ENCODE measurements at places on chromosomes 5 and 9.

- no peak for DNase-seq
Observed at GRCh38 chr9:35729700-35730485, 2.1 kb downstream of the TLN1 start.

GRCh38 chr5:19531374-19531952, 456.5 kb downstream of the CDH18 start:
- no peak for DNase-seq

DNA sequence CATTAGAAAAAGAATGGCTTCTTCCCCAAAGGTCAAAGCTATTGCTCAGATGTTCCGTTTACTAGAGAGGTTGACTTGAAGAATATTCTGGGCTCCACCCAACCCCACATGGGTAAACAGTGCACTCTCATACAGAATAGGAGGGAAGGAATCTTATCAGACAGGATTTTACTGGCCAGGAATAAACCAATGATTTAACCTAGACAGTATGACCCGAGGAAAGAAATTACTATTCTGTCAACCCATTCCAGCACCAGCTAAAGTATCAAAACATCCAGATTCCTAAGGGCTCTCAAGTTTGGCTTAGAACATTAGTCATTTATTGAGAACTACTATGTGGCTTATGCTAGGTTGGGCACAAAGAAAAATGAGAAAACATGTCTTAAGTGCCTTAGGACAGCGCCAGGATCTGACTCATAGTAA, 493.6 kb upstream of the KLF4 start:
- DNase-seq: no peak

DNA sequence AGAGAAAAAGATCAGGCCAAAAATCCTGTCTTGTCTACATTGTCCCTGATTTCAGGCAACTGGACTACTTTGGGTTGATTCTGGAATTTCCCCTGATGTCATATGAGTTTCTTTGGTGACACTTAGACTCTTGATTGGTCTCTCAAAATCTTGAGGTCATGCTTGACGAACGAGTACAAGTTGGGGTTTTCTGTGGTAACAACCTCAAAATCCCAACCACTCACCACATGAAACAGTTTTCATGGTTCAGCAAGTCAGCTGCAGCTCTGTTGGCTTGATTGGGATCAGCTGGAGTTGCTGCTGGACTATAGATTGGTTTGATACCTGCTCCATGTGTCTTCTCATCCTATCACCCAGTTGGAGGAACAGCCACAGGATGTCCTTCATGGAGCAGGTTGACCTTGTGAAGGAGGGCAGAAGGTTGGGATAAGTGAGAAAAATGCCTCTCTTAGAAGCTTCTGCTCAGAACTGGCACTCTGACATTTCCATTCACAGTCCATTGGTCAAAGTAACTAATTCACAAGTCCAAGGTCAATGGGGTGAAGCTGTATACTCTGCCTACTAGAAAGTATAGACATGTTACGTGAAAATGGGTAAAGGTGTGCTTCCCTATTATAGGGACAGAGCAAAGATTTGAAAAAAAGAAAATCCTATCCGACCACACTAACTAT, 284.5 kb downstream of the SH3GL2 start:
- DNase-seq: no peak

- DNase-seq: no peak
Observed at GRCh38 chr5:14025569-14026286, 81.2 kb upstream of the DNAH5 start.

GRCh38 chr9:71604197-71605063, 163.9 kb downstream of the CEMIP2 start:
- peak; percentile 36 for DNase-seq

- no peak for DNase-seq
Observed at GRCh38 chr5:137315534-137316345, 183.4 kb downstream of the SPOCK1 start.

GRCh38 chr5:125575891-125576505, 829.6 kb upstream of the ZNF608 start:
- DNase-seq: no peak

- no peak for DNase-seq
Observed at GRCh38 chr5:83837265-83837907, 116.7 kb upstream of the HAPLN1 start.

DNA sequence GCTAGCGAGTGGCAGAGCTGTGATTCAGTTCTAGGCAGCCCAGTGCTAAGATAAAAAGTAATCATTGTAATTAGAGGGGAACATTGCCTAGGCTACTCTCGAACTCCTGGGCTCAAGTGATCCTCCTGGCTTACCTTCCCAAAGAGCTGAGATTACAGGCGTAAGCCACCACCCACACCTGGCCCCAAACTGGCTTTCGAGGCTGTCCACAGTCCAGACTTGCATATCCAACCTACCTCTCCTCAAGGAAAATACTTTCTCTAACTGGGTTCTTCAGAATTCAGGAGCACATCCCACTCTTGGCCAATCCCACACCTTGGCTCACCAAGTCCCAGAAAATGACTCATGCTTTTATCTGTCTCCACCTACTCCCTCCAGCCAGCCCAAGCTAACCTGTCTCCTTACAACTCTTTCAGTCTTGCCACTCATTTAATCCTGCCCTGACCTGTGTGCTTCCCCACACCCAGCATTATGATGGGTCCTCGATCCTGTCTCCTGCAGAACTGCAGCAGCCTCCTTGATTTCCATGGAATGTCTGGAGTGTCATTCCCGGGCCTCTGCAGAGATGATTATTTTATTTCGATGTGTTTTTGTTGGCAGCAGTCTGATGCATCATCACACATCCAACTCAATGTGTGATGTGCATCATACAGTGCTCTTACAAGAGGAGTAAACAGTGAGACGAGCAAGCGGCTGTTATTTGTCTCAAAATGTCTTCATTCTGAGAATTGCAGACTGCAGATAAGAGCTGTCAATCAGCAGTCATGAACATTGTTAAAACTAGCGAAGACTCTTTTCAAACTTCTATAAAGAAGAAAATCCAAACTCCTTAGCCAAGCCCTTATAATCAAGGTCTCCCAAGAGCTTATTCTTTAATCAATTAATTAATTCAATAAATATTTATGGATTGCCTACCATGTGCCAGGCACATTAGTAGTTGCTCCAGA, 167.3 kb downstream of the SEC61B start:
- no peak for DNase-seq

DNA sequence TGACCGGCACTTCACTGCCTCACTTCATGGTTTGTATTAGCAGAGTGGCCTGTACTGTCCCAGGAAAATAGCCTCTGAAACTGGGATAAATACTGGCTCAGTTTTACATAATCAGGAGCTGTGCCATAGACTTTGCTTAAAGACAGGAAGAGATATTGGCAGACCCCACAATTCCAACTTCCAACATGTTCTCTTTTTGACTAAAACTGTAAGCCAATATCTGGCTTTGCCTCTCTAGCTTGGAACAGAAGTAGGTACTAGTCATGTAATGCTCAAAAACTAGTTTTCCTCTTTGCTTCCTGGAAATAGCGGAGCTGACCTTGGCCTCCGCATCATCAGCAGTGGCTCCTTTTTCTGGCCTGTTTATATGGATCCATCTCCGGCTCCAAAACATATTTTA, 276.9 kb downstream of the CDH9 start:
- no peak for DNase-seq

GRCh38 chr5:55220433-55221185, 6.5 kb downstream of the MCIDAS start:
- no peak for DNase-seq

- no peak for DNase-seq
Observed at GRCh38 chr9:138025908-138026307, 148.3 kb downstream of the CACNA1B start.

GRCh38 chr9:109923806-109924205, 143.8 kb downstream of the PALM2AKAP2 start:
- DNase-seq: no peak

DNA sequence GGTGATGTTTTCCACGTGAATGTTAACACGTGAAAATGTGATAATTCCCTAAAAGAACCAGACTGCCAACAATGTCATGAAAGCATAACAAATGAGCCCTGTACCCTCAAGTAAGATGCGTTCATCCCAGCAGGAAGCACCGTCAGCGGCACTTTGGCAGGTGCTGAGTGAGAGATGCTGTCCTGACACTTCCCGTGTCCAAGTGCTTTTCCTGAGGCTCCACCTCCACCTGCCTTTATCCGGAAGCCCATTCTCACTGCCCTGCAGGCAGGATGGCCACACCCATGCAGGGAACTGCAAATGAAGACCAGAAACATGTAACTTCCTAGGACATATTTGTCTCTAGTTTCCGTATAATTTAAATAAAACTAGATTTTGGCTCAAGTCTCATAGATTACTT, 238.0 kb upstream of the IRX2 start:
- DNase-seq: no peak

GRCh38 chr9:35820076-35820475, 5.2 kb upstream of the HINT2 start:
- DNase-seq: no peak

GRCh38 chr5:59275510-59276324, 617.8 kb downstream of the PDE4D start:
- DNase-seq: peak; percentile 50

DNA sequence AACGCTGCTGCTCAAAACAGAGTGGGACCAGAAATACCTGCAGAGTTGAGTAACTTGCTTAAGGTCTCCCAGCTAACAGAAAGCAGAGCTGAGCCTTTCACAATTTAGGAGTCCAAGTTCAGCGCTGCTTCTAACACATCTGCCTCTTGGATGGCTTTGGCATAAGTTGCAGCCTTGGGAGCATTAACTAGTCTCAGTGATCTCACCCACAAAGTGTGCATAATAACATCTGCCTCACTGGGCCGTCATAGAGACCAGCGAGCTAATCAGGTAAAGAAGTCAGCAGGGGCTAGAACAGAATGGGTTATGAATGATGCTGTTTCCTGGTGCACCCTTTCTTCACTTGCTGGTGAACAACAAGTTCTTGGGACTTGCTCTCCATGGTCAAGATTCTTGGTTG, 36.5 kb downstream of the WWC1 start:
- no peak for DNase-seq

- no peak for DNase-seq
Observed at GRCh38 chr5:58985759-58986158, 402.9 kb downstream of the RAB3C start.

DNA sequence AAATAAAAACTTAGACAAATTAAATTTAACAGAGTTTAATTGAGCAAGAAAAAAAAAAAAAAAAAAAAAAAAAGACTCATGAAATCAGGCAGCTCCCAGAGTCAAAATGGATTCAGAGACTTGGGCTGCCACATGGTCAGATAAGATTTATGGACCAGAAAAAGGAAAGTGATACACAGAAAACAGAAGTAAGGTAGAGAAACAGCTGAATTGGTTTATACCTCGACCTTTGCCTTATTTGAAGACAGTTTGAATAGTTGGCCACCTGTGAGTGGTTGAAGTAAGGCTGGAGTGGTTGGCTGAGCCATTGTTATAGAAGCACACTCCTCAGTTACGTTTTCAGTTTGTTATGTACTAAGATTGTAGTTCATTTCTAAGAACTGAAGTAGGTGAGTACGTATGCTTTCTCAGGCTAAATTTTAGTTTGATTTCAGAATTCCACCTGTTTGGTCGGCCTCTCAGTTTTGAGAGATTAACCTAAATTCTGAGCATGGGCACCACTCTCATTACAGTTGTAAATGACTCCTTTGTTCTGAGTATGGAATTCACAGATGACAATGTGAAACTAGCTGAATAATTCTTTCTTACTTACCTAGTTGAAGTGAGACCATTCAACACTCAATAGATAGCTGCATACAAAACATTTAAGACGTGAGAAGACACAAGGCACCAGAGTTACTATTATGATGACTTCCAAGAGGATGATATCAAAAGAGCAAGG, 149.0 kb downstream of the AOPEP start:
- DNase-seq: no peak

DNA sequence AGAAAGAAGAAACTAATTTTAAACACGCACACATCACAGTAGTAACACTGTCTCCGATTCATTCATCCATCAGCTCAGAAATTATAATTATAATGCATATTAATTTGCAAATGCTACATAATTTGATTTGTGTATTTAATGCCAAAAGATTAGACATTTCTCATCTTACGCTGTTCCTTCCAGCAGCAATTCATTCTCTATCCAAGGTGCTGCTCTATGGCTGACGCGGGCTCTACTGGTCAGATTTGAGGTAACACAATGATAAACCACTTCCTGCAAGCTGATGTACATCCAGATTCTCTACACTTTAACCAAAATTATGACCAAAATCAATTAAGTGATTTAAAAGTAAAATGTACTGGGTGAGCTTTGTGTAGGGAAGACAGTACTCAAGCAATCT, 77.9 kb upstream of the ICE1 start:
- DNase-seq: no peak

DNA sequence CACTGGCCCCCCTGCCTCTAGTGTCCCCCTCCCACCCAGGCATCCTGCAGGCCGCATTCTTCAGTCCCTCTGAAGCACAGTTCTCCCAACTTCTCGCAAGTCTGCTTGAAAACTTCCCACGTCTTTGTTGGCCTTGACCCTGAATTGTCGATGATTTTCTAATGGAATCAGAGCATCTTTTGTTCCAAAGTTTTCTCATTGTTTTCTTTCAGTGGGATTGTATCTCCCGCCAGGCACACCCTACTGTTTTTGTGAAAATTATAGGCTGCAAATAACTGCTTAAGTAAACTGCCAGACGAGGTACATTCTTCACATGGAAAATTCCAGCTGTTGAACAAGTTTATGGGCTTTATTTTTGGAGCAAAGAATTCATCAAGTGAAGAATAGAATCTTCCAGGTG, 122.6 kb upstream of the SLC25A48 start:
- DNase-seq: no peak

- DNase-seq: no peak
Observed at GRCh38 chr9:87746186-87746585, 20.3 kb downstream of the CTSL start.

DNA sequence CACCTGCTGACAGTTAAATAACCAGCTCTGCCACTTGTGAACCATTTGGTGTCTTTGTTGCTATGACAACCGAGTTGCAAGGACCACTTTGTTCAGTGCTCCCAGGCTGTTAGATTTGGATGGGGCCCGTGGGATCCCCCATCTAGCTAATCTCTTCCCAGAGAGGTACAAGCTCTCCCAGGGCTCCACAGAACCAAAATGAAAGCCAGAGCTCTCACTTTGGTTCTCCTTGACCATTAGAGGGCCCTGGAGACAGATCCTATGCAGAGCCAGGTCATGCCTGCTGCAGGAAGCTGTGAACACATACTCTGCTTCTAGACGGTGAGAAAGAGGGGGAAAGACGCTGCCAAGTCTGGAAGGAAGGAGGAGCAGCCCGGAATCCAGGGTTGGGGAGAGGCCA, 224.6 kb downstream of the GABBR2 start:
- no peak for DNase-seq

DNA sequence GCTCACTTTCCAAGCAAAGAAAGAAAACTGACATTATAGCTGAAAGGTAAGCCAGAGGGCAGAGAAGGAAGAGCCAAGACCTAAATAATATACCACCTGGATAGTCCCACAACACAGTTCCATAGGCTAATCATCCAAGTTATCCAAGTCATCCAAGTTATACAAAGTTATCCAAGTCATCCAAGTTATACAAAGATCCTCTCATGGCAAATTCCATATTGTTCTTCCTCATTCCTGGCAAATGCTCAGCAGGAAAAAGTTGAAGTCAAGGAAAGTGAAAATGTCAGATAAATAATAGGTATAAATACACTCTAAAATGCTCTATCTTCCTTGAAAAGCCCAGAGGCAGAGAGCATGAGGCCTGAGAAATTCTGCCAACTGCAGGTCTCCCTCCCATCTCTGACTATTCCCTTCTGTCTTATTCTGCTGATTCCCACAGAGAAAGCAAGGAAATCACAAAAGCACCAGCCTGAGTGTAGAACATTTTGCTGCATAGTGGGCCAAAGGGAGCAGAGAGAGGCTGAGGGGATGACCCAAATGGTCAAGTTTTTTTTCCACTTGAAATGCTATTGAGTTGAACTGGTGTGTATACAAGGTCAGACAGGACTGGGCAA, 12.5 kb downstream of the MCTP1 start:
- no peak for DNase-seq

Data from right renal cortex interstitium (tissue), 3 donors.